Hematopoietic multipotent progenitor cell treated with erythropoietin and hydrocortisone succinate and interleukin-3 and kit ligand, for 15 days (in vitro differentiated cells): ENCODE measurements at places on chromosomes 3 and 15.

- DNase-seq = no peak
Observed at GRCh38 chr3:77149382-77149781, 109.5 kb downstream of the ROBO2 start.

DNA sequence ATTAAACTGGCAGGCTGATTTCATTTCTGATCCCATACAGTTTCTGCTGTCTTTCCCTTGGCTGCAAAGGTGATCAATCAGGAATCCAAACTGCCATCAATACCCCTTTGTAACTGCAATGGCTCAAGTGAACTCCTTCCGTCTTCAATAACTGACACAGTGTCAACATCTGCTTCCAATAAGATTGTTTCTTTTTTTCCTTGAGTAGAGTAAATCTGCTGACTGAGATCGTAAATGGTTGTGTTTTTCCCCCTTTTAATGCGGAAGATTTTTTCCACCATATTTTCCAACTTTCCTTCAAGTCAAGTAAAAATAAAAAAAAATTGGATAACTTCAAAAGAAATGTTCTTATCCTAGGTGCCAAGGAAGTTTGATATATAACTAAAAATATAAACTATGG is 48.7 kb downstream of the VGLL3 start:
- no peak for DNase-seq

- no peak for DNase-seq
Observed at GRCh38 chr3:69925506-69925905, 74.0 kb upstream of the SAMMSON start.

GRCh38 chr3:127484601-127485388 is 105.7 kb downstream of the TPRA1 start:
- no peak for DNase-seq

DNA sequence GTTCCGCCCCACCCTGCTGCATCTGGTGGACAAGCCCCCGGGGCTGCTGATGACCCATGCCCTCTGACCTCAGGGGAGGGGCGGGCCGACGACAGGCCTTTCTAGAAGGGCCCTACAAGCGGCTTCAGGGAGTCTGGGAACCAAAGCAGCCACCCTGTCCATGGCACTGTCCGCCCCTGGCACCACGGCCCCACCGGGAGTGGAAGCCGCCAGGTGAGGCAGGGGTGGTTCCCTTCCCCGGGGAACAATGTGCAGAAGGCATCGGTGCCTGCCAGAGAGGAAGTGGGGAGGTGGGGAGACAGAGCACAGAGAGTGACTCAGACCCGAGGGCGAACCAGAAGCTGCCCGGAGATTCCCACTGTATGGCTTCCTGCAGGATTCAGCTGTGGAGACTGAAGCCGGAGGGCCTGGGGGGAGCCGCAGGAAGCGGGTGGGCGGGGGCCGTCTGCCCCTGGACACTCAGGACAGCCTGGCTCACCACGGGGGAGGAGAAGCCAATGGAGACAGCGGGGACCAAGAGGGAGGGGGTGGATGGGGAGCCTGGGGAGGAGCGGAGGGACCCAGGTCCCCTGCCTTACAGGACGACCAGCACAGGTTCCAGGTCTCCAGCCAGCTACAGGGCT is 134.0 kb downstream of the TPRA1 start:
- DNase-seq = no peak

- no peak for DNase-seq
Observed at GRCh38 chr3:71050166-71050537, 533.4 kb downstream of the FOXP1 start.

DNA sequence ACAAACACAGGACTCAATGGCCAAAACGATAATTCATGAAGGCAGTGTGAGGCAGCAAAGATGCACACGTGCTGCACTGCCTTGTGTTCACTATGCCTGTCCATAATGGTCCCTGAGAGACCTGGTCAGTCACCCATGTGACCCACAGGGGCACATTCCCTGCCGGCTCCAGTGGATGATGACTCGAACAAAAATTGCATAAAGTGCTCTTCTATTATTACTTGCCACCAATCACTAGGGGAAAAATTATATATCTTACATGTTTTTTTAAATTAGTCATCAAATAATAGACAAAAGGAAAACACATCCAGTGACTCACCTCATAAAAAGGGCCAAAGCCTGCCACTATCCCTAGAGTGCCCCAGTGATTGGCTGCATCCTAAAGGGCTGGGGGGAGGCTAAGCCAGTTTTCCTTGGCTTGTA is 47.5 kb downstream of the UBP1 start:
- DNase-seq = no peak

- no peak for DNase-seq
Observed at GRCh38 chr15:62262305-62262941, 97.3 kb upstream of the C2CD4B start.

DNA sequence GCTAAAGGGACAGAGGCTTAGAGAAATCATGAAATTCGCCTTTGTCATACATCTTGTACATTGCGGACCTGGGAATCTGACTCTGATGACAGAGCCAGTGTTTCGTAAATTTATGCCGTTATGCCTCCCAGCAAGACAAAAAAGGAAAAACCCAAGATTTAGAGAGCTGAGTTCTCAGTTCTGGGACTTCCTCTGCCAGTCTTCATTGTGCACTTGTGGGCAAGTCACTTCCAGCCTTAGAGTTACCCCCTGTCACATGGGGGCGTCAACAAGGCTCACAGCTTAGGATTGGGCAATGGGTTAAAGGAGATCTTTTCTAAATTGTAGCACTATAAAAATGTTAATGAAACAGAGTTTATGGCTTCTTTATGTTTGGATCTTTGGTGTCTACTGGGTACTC is 41.9 kb upstream of the MITF start:
- no peak for DNase-seq

- DNase-seq = no peak
Observed at GRCh38 chr3:161230621-161231171, 9.6 kb downstream of the NMD3 start.

GRCh38 chr15:91116113-91117067 is 16.3 kb downstream of the SV2B start:
- DNase-seq = no peak

GRCh38 chr3:67142432-67142831 is 144.3 kb downstream of the KBTBD8 start:
- DNase-seq = no peak

DNA sequence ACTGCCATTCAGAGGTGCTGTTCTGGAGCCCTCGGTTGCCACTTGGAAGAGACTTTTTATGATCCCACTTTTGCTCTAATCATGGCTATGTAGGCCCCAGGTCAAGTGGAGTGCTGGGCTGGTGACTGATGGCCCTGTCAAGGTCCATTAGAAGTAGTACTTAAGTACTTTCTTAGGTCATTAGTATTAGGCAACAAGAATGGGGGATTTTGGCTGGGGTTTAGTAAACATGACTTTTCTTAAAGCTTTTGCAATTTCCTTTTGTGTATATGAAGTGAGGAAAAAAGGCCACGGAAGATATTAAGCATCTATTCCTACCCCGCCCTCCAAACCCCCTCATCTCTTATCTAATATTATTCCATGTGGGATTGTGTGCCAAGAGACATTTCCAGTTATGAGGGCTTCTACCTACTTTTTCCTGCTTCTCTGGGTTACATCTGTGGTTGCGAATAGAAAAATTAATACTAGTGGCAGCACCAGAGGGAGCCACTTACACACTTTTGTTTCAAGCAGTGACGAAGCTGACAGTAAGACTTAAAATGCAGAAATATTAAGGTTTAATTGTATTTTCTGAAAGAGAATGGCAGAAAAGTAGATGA is 13.9 kb downstream of the NLGN1 start:
- DNase-seq = no peak

DNA sequence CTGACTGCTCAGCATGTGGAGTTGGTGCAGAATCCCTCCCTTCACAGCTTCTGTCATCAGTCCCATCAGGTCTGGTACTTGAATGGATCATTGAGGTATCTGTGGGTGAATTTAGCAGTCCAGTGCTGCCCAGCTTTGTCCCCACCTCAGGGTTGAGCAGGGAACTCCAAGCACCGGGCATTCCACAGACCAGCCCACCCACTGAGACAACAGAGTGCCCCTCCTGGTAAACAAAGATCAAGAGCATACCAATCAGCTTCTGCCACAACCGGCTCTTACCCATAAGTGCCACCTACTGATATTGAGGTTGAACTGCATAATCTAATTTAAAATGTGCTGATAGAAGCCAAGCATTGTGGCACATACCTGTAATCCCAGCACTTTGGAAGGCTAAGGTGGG is 57.1 kb upstream of the FXR1 start:
- no peak for DNase-seq

DNA sequence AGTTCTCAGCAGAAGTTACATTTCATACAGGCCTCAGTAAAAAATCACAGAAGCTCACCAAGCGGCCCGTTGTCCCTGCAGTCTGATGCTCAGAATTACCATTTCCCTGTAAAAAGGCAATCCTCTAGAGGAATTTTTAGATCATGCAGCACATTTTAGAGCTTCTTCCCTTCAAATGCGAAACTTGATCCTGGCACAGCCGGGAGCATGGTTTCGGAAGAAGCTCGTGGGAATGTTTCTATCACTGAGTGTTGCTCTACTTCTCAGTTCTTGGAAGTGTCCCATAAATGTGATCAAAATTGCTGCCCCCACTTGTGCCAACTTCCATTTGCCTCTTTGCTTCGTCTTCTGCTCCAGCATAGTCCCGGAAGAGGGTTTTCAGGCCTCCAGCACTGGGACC is 3.8 kb upstream of the H1-8 start:
- no peak for DNase-seq

GRCh38 chr15:55475842-55476241 is 32.2 kb downstream of the DNAAF4 start:
- no peak for DNase-seq

DNA sequence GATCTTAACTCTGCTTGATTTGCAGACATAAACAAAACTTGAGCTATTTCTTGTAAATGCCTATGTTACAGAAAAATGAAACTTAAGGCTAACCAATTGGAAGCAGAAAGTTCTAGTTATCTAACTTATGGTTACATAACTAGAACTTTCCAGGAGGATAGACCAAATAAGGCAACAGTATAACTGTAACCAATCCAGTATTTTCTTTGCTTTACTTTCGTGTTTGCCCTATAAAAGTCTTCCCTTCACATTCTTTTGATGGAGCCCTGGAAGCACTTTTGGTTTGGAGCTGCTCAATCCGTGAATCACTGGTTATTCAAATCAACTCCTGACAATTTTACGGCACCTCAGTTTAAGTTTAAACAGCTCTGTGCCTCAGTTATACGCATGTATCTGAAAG is 164.6 kb downstream of the SUCLG2 start:
- DNase-seq = no peak

DNA sequence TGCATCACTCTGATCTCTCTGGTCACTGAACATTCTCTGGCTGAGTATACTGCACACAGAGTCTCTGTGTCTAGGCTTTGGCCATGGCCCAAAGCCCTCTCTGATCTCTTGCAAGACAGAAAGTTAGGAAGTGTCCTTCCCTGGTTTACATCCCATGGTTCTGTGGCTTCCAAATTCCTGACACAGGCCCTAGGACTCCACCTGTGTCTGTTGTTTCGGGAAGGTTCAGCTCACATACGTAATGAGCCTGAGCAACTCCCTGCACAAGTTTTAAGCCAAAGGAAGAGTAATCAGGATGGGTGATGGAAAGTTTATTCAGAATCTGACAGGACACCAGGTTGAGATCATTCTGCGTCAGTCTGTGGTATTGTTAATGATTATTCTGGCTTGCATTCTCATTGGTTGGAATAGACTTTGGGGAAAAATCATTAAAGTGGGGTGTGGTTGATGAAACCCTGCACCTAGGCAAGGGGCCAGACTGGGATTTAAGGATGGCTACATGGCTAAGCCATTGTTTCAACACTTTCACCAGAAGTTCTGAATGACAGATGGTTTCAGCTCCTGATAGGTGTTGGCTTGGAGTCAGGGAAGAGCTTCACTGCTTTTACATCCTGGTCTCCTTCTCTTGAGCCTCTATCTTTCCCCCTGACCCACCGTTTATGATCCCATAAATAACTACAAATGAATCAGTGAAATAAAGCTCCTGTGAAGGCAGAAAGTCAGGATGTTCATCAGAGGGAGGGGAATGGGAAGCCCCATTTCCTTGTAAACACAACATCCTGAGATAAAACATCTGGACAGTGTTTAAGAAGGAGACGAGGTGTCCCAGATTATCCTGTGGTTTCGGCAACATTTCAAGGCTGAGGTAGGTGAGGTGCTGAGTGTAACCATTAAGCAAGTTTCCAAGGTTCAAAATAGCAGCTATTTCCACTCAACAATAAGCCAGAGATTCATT is 14.1 kb downstream of the LCMT2 start:
- DNase-seq = no peak

- DNase-seq = peak; percentile 50
Observed at GRCh38 chr3:167882057-167882667, 146.6 kb downstream of the SERPINI1 start.

GRCh38 chr15:70306582-70306981 is 208.9 kb upstream of the TLE3 start:
- DNase-seq = no peak

DNA sequence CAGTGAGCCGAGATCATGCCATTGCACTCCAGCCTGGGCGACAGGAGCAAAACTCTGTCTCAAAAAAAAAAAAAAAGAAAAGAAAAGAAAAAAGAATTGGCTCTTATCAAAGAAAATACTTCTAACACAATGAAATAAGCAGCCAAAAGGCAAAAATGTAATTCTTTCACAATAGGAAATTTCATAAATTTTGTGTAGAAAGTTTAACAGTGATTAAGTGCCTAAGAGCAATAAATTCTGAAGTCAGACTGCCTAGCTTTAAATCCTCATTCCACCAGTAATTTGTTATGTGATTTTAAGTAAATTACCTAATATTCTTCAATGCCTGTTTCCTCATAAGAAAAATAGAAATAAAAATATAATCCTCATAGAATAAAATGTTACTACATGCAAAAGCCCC is 24.6 kb downstream of the HLTF start:
- no peak for DNase-seq

DNA sequence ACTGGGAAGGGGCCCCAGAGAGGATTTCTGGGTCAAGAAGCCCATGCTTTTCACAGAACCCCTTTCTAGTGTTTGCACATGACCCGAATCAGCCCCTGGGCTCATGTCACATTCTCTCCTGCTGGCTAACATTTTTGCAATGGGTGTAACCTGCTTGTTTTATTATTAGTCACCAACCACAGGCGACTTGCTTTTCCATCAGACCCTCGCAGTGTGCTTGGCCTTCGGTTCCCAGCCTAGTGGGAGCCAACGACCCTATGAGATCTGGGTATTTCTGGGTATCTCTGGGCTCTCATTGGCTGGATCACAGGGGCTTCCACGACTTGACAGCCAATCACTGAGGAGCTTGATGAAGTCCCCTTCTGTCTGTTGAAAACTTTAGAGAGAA is 11.0 kb upstream of the FBLN2 start:
- no peak for DNase-seq

DNA sequence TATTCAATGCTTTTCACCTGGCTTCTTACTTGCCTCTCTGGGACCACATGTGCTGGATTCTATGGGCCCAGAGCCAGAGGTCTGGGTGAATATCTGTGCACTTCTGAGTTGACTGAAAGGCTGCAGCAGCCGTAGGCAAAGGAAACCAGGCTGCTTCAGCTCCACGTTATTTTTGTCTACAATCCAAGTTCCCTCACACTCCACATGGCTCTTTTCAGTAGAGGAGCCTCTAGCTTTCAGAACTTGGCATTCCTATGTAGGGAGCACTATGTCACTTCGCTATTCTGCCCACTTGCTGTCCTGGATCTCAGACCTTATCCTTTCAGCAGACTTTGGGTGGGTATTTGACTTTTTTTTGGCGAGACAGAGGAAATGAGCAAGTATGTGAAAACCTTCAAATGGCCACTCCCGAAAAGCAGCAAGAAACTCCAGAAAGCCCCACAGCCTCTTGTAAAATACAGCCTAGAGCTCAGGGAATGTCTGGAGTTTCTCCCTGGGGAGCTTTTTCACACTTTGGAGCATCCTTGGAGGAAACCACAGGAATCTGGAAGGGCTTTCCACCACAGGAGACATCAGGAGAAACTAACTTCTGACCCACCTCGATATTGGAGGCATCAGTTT is 80.9 kb downstream of the DUT start:
- DNase-seq = no peak
